ENCODE measurements at places on chromosomes 13 and 19.

DNA sequence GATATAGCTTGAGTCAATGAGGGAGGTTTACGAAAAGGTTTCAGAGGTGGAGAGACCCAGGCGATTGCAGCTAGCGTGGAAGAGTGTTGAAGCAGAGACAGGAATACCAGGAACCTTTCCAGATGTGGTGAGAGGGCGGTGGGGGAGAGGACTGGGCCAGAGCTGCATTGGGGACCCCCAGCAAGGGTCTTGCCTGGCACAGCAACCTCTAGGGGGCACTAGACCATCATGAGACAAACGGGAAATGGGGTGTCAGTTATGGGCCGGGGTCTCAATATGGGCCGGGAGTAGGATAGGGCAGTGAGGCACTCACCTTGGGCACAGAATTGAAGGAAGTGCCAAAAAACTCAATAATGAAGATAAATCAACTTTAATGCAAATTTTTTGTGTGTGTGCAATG lies 2.1 kb upstream of the LRP3 start:
- DNase-seq: no peak

DNA sequence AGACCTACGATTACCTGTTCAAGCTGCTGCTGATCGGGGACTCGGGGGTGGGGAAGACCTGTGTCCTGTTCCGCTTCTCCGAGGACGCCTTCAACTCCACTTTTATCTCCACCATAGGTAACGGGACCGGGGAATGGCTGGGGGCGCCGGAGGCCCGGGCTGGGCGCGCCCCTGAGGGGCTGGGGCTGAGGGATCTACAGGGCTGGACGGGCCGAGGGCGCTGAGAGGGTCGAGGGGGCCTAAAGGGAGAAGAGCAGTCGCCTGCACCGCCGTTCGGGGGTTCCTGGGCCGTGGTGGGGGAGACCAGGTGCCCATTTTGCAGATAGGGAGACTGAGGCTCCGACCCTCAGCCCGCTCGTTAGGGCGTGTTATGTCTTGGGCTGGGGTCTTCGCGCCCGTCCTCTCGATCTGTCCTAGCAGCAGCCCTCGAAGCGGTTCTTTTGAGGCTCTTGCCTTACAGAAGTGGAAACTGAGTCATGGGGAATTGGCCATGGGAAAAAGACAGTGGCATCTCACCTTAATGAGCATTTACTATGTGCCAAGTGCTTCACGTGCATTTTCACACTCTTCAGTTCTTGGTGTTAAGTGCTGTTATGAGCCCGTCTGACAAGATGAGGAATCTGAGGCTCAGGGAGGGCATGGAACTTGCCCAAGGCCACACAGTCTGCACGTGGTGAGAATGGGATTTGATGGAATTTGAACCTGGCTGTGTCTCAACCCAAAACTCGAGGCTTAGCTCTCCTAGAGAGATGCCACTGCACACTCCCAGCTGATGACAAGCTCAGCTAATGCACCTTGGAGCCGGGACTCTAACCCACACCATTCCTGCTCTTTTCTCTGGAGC lies 442 bp downstream of the RAB8A start:
- DNase-seq: no peak

- DNase-seq: no peak
Measured at GRCh38 chr13:53137779-53138178, 109.2 kb downstream of the OLFM4 start.

- DNase-seq: no peak
Measured at GRCh38 chr19:19021115-19021514, 12.2 kb downstream of the SUGP2 start.

DNA sequence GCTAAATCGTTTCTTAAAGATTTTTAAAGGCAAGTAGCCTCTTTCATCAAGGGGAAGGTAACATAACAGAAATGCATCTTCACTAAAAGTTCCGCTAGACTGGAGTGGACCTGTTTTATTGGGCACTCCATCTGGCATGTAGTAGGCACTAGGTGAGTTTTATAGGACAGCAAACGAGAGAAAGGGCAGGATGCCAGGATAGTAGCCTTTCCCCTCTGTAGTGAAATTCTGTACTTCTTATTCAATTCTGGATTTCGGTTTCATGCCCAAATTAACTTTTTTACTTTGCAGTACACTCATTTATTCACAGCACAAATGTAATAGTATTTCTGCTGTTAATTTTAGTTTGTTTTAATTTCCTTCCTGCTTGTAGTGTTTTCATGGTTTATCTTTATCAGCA lies 45.2 kb downstream of the GPR180 start:
- no peak for DNase-seq

GRCh38 chr13:99506634-99507033 lies 5.4 kb downstream of the TM9SF2 start:
- DNase-seq: no peak

GRCh38 chr13:95704510-95704909 lies 27.6 kb downstream of the DNAJC3 start:
- no peak for DNase-seq

- no peak for DNase-seq
Measured at GRCh38 chr13:98786023-98786422, 33.6 kb upstream of the SLC15A1 start.
